ENCODE measurements at places on chromosomes 5 and 9.

DNA sequence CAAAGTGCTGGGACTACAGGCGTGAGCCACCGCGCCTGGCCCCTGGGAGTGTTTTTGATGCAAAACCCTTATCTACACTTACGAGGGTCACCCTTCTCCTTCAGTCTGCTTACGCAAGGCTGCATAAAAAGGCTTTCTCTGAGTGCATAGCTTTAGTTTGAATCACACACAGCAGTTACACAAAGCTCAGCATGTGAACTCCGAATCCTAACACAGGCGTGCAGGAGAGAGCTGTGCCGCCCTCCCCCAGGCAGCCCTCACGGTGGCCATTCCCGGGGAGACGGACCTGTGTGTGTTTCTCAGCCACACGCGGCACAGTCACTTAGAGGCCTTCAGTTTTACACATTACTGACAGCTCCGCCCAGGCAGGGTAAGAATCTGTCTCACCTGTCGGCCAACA, 26.7 kb downstream of the EXD3 start:
- no peak for DNase-seq

DNA sequence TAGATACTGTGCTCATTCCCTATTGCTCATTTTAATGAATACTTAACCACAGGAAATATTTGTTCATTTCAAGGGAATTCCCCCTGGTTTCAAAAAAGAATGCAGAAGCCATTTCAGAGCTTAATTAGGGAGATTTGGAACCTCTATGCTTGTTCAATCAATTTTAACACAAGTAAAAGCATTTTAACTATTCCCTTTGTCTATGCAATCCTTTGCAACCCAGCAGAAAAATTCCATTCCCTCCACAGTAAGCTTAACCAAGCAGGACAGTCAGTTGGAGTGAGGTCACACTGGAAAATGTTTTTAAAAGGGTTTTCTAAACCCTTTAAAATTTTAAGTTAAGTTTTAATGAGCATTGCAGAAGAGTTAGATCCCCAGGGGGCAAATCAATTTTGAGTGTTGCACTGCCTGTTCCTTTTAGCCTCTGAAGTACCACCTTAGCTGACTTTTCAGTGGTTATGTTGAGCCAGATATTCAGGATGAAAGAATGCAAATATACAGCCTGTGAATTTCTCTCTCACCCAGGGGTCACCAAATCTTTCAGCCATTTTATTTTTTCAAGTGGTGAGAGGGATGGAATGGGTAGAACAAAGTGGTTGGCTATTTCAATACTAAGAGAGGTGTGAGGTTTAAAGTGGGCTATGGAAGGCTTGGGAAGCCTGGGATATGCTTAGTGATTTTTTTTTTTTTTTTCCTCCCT, 356.2 kb upstream of the NUDT12 start:
- no peak for DNase-seq

- DNase-seq, result peak; percentile 62
Observed at GRCh38 chr9:2663461-2664173, 42.0 kb downstream of the VLDLR start.

DNA sequence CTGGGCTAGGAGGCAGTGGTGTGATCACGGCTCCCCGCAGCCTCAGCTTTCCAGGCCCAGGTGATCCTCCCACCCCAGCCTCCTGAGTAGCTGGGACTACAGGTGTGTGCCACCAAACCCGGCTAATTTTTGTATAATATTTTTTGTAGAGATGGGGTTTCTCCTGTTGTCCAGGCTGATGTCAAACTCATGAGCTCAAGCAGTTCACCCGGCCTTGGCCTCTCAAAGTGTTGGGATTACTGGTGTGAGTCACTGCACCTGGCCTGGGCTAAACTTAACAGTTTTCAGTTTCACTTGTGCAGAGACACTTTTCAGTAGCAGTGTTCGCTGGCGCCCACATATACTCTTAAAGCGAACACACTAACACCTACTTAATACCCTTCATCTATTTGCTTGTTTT, 205.6 kb upstream of the ZNF608 start:
- no peak for DNase-seq

DNA sequence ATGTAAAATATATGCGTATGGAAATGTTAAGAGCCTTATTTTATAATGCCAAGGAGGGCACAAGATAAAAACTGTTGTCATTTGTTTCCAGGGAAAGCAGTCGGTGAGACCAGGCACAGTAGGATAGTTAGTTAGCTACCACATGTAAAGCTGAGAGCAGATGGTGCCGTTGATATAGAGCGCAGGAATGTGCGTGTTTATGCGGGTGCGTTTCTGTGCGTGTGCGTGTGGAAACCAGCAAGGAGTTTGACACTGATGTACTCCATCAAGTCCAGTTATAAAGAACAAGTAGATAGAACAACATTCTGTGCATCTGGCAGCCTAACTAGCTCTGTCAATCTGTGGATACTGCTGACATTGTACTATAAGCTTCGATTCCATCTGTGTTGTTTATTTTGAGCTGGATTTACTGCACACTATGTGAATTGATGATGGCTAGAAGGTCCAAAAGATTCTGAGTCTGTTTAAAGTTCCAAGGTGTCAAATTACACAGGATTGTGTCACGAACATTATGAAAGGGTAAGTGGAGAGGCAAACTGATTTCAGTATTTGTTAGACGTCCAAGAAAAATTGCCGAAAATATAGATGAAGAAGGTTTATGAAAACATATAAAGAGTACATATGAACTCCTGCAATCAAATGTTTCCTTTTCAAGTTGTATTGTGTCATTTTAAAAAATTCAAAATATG, 494.9 kb upstream of the MEF2C start:
- peak; percentile 8 for DNase-seq

GRCh38 chr5:151153300-151153699, 4.3 kb downstream of the ANXA6 start:
- no peak for DNase-seq

DNA sequence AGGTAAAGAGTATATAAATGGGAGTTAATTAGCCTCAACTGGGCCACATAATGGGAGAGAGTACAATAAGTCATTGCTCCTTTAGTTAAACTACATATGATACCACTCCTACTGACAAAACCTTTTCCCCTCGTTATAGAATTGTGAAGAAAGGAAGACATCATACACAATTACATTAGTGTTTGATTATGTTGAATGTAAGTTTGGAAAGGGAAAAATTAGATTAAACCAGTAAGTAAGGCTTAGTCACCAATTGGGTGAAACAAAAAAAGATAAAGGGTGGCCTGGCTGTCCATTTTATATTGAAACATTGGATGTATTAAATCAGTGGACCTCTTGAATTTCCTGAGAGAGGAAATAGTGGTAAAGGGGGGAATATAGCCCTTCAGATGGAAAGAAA, 464.3 kb upstream of the PAPPA start:
- DNase-seq, result no peak

GRCh38 chr5:112706446-112707016, 31.2 kb upstream of the APC start:
- no peak for DNase-seq

GRCh38 chr5:89229331-89230070, 346.5 kb upstream of the MEF2C start:
- no peak for DNase-seq

GRCh38 chr5:123721675-123722276, 209.8 kb downstream of the CSNK1G3 start:
- no peak for DNase-seq

GRCh38 chr5:17808566-17808965, 174.3 kb downstream of the TAF11L14 start:
- DNase-seq, result peak; percentile 39

- DNase-seq, result peak; percentile 4
Observed at GRCh38 chr9:69750085-69750484, 9.7 kb downstream of the PTAR1 start.

- DNase-seq, result peak; percentile 78
Observed at GRCh38 chr5:124744170-124744971, 2.1 kb downstream of the ZNF608 start.

DNA sequence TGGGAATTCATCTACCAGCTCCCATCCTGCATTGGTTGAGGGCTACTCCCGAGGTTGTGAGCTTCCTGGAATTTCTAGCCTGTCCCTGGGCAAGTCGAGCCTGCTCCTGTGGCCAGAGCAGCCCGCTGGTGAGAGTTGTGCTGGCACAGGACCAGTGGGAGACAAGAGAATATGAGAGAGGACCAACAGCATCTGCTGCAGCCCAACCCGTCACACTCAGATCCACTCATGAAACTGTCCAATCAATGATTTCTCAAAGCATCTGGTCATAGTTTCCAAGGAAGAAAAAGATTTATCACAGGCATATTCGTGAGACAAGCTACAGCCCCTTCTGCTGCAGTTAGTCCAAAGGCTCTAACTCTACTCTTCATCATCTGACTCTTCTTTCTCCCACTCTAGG, 64.4 kb upstream of the RAI14 start:
- DNase-seq, result no peak

GRCh38 chr5:143474616-143475015, 71.1 kb upstream of the NR3C1 start:
- DNase-seq, result no peak

- DNase-seq, result no peak
Observed at GRCh38 chr5:90424245-90424644, 14.7 kb upstream of the CETN3 start.

- DNase-seq, result no peak
Observed at GRCh38 chr5:119501671-119502179, 49.4 kb downstream of the HSD17B4 start.

- no peak for DNase-seq
Observed at GRCh38 chr9:115548609-115549260, 430.8 kb upstream of the TNC start.

DNA sequence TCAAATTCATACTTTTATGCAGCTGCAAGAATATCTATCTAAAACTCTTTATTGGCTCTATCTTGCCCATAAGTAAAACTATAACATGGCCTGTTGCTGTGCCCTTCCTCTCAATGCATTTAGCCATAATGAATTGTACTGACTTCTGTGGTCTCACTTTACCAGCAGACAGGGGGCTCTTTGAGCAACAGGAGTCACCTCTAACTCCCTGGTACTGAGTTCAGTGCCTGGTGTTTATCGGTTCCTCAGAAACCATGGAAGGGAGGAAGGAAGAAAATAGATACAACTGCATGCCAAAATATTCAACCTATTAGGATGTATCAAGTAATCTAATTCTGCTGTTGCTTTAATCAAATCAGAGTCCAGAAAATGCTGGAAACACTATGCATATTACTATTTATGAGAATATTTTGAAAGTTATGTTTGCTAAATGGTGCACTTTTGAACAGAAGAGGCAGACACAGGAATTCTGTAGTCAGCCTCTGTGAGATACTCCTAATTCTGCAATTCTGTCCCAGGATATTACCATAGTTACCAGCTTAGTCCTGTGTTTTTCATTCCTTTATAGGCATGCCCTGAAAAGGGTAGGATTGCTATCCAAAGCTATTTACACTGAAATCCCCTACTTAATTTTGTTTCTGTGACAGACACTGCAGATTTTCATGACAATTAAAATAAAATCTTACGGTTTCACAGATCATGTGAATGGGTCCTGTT, 89.8 kb downstream of the CD180 start:
- no peak for DNase-seq

DNA sequence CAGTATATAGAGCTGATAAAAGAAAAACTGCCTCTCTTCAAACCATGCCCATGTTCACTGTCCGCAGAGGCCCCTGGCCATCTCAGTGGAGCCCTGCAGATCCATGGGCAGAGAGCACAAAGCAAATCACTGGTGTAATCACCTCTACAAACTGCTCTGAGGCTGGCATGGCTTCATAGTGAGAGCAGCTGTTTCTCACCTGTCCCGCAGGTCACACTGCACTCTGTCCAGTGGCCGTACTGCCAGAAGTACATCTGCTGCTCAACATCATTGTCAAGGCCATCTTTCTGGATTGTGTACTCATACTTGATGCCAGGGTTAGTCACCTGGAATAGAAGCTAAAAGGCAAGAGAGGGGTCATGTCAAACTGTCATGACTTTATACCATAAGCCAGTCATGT, 173.3 kb downstream of the TARS1 start:
- no peak for DNase-seq

DNA sequence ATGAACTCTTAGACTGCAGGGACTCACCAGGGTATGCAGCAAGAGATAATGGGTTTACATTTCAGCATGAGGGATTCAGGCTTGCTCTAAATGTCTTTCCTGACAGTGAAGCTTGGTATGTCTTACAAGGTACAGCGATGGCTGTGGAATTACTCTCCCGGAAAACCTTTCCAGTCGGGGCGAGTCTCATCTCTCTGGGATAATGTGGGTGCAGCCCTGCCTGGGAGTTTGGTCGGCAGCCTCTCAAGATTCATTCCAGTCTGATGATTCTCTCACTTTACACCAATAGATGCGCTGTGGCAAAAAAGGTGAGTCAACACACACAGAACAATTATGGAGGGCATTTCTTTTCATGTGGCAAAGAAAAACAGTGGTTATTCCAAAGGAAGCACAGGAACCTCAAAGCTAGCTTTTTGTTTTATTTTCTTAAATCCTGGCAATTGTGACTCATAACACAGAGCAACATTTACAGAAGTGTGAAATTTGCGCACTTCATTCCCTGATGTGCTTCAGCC, 190.3 kb downstream of the DCP2 start:
- DNase-seq, result no peak

DNA sequence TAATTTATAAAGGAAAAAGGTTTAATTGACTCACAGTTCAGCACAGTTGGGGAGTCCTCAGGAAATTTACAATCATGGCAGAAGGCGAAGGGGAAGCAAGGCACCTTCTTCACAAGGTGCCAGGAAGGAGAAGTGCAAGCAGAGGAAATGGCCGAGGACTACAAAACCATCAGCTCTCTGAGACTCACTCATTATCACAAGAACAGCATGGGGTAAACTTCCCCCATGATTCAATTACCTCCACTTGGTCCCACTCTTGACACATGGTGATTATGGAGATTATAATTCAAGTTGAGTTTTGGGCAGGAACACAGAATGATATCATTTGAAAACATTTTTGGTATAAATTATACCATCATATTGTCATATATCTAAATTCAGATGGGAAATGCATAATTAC, 934.7 kb downstream of the CDH12 start:
- no peak for DNase-seq

DNA sequence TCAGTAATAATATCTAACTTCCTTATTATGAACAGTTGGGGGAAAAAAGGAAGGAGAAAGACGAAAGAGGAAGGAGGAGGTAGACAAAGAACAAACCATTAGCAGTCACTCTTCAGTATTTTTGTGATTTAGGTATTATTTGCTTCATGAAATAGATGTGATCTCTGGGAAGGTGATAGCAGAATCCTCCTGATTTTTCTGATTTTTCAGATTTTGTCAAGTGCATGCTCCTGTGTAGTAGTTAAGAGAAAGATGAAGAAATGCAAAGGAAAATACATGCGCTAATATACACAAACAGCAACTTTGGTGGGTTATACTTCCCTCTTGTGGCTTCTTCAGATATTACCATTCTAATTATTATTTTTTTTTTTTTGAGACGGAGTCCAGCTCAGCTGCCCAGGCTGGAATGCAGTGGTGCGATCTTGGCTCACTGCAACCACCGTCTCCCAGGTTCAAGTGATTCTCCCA, 31.6 kb downstream of the LMNB1 start:
- no peak for DNase-seq

GRCh38 chr5:126720369-126720768, 56.6 kb upstream of the LMNB1 start:
- no peak for DNase-seq

GRCh38 chr5:167845952-167846351, 445.5 kb upstream of the WWC1 start:
- no peak for DNase-seq
